ENCODE measurements at places on chromosomes 2 and 18.

DNA sequence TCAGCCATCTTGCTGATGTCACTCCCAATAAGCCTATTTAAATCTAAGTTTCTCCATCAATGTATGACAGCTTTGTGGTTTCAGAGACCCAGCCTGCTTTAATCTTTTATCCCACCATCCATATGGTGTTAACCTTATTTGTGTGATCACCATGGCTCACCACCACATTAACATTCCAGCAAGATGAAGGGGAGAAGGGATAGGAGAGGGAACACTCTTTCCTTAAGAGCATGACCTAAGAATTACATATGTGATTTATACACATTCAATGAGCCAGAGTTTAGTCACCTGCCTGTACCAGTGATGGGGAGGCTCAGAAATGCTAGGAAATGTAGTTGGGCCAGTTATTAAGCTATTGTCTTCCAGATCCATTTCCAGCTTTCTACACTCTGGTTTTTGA lies 44.5 kb upstream of the CHN1 start:
- DNase-seq: no peak

- DNase-seq: peak; percentile 95
These were observed at the start of the genes HADHA and HADHB for GRCh38 chr2:26244309-26245230. HADHA (minus strand) TSS chr2:26244632; CDS start chr2:26244596, 36 bp downstream. HADHB (plus strand) TSS chr2:26244939; CDS start chr2:26254255, 9,316 bp downstream.

- DNase-seq: no peak
These were observed 6.1 kb downstream of the SLC66A2 start for GRCh38 chr18:79945118-79946042.

DNA sequence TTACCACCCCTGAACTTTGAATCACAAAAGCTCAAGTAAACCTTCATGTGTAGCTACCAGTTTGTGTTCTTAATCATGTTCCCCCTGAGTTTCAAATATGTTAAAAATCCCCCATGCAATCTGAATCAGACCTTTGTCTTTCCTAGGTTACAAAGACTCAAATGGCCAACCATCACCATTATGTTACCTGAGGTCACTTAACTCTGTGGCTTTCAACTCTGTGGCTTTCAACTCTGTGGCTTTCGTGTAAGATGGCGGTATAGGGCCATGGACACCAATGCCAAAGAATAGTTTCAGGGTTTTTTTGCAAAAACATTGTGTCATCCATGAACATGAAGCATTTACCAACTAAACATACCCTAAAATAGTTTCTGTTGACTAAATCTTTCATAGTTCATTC lies 6.7 kb downstream of the ERMN start:
- no peak for DNase-seq

- no peak for DNase-seq
These were observed 14.6 kb downstream of the ZNF519 start for GRCh38 chr18:14117606-14118005.

GRCh38 chr18:32167980-32168730 lies 21.7 kb upstream of the MEP1B start:
- DNase-seq: no peak

DNA sequence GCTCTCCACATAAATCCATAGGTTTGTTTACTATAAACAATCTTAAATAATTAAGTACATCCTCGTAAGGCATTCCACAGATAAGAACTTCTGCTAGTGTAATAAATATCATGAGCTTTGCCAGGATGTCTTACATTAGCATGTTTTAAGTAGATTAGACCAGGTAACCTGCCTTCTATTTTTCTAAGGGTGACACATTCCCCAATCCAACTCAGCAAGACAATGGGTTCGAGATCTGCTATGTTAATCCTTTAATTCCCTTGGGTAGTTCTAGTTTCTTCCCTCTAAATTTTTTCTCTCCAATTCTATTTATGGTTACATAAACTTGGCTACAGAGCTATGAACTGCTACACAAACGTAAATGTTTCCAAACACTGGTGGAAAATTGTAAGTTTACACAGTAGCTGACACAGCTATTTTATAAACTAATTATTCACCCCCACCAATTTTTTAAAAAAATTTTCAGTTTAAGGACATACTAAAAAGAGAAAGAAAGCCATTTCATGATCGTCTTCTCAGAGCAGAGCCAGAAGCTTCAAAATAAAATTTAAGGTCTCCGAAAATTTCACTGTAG lies 386.5 kb upstream of the SLC39A10 start:
- DNase-seq: no peak

GRCh38 chr2:120905824-120906571 lies 170.3 kb downstream of the GLI2 start:
- DNase-seq: no peak

- no peak for DNase-seq
These were observed 56.2 kb downstream of the LONRF2 start for GRCh38 chr2:100266126-100266525.

- DNase-seq: no peak
These were observed 34.4 kb downstream of the PCARE start for GRCh38 chr2:29039718-29040480.

- DNase-seq: no peak
These were observed 62.5 kb upstream of the POMC start for GRCh38 chr2:25230948-25231311.

GRCh38 chr18:79590191-79591031 lies 89.2 kb upstream of the CTDP1 start:
- DNase-seq: peak; percentile 24

DNA sequence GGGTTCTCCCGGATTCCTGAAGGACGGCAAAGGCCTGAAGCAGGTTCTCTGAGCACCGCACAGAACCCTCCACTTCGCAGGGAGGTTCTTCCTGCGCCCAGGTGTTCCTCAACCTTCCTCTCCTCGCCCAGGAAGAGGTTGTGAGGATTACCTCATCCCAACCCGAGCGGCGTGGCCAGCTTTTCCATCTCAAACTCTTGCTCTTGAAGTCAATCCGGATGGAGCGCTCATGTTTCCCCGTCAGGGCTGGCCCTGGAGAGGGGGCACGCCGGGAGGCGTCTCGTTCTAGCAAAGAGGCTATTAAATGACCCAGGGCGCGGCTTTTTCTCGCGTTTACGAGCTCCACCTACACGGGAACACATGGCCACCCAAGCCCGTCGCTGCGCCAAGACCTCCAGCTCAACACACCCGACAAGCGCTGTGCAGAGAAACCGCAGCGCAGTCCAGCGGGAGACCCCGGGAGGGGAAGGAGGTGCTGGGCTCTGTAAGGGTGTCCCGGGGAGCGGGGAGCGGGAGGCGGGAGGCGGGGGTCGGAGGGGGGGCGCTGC lies 540 bp upstream of the RAB10 start:
- DNase-seq: peak; percentile 56

DNA sequence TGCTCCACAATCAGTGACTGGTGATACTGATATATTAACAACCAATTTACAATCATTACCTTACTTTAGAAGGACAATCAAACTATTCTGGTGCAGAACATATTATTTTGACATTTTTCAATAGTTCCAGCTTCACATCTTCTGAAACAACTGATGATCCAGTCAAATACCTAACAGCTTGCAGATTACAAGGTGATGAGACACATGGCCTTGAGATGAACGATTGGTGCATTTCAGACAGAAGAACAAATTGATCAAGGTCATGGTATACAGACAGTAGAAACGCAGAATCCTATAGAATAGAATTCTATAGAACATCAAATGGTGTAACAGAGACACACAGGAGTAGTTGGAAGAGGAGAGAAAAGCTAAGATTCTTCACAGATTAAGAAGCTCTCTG lies 24.8 kb downstream of the SESTD1 start:
- no peak for DNase-seq

DNA sequence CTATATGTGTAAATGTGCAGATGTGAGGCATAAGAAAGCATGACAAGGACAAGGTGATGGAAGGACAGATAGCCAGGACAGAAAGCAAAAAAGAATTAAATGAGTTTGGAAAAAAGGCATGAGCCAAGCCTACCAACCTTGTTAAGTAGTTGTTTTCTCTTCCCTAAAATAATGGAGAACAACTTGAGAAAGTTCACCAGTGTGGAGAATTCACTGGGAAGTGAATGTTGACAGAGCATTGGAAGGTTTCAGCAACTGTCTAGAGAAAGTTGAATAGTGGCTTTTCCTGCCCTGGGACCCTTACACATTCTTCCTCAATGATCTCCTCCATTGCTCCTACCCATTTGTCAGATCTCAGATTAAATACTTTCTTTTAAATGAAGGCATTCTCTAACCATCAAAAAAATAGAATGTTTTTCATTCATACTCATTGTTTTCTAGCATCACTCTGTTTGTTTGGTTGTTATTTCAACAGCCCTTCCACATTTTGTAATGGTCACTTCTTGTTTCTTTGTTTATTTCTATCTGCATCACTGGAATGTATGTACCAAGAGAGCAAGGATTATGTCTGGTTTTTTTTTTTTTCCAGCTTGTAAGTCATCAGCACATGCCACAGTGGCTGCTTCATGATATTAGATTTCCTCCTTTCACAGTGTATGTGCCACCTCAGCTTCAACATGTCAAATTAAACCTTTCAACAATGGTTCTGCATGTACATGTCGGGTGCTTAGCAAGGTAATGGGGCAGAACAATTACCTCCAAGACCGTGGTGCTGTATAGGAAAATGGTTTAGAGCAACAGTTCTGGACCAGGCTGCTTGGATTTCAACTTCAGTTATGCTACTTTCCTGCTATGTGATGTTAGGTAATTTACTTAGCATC lies 586.0 kb upstream of the VRK2 start:
- no peak for DNase-seq
